ENCODE measurements at places on chromosomes 12 and 14. TPM values are rescaled to one million over a fixed set of nuclear protein-coding genes. Genes with fewer than 3 reads are reported as not detected.

GRCh38 chr14:23601424-23601823 lies 22.8 kb upstream of the JPH4 start:
- DNase-seq: no peak

GRCh38 chr12:50241178-50241577 lies 42.1 kb downstream of the LIMA1 start:
- DNase-seq: no peak

DNA sequence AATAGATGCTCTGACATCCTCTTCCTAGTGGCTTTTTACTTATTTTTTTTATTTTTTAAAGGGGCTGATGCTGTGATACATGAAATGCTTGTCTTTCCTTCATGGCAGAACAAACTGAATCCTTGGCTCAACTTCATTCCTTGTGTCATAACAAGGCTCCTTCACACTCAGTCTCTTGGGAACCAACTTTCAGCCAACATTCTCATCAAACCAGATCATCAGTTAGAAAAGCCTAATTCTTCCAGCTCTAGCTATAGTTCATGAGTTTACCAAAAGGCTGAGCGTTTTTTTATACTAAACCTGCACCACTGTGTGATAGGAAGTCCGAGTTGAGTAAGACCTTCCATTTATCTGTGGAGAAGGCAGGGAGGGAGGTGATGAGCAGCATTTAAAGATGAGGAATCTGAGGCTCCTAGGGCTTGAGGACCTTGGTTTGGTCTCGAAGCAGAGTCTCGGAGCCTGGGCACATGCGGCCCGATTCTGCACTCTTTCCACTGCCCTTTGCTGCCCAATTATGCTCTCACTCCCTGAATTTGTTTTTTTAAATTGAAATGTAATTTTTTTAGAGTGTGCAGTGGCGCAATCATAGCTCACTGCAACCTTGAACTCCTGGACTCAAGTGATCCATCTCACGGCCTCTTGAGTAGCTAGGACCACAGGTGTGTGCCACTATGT lies 8.2 kb downstream of the GPRC5D start:
- DNase-seq: no peak

GRCh38 chr14:58479975-58480374 lies 52.5 kb downstream of the KIAA0586 start:
- no peak for DNase-seq

DNA sequence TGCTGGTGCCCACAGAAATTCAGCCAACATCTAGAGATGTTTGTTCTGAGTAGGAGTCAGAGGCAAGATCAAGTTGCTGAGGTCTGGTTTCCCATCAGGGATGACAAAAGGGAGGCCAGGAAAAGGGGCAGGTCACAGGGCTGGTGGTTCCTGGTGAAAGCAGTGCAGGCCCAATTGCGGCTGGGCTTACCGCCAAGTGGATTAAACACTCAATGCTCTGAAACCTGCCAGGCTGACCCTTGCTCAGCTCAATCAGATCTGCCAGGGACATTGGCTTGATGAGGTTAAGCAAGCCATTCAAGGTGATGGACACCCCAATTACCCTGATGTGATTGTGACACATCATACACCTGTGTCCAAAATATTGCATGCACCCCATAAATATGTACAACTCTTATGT lies 5.5 kb upstream of the OAS1 start:
- no peak for DNase-seq

DNA sequence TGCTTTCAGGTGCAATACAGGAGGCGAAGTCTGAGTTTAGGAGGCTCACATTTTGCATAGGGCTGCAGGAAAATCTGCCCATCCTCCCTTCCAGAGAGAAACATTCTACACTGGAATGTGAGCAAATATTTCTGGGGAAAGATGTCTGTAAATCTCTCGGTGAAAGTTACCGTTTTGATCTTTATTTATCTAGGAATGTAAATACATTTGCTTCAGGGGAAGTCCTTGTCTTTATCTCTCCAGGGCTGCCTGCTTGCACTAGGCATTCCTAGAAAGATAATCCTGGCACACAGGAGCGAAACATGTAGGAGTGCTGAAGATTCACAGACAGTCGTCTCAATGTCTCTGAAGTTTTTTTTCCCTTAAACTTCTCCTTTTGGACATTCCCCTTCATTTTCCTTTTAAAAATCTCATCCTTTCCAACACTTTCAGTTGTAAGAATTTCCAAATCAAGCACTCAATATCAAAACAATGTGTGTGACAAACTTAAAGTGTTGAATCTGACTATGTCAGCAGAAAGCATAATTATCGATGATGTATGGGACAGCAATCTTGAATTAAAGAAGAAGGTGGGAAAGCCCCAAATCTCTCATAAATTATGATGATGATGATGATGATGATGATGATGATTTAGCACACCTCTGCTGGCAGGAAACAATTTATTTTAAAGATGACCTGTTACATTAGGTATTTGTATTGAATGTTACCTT lies 113.4 kb upstream of the RESF1 start:
- DNase-seq: no peak

- no peak for DNase-seq
These were observed 596.9 kb downstream of the TRHDE start for GRCh38 chr12:72869024-72869423.

- no peak for DNase-seq
These were observed 5.4 kb upstream of the CCDC177 start for GRCh38 chr14:69580009-69580577.

DNA sequence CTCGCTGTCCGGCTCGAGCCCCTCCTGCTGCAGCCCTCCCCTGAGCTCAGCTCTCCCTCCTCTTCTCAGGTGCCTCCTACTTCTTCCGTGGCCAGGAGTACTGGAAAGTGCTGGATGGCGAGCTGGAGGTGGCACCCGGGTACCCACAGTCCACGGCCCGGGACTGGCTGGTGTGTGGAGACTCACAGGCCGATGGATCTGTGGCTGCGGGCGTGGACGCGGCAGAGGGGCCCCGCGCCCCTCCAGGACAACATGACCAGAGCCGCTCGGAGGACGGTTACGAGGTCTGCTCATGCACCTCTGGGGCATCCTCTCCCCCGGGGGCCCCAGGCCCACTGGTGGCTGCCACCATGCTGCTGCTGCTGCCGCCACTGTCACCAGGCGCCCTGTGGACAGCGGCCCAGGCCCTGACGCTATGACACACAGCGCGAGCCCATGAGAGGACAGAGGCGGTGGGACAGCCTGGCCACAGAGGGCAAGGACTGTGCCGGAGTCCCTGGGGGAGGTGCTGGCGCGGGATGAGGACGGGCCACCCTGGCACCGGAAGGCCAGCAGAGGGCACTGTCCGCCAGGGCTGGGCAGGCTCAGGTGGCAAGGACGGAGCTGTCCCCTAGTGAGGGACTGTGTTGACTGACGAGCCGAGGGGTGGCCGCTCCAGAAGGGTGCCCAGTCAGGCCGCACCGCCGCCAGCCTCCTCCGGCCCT lies 22.8 kb downstream of the MMP17 start:
- no peak for DNase-seq

DNA sequence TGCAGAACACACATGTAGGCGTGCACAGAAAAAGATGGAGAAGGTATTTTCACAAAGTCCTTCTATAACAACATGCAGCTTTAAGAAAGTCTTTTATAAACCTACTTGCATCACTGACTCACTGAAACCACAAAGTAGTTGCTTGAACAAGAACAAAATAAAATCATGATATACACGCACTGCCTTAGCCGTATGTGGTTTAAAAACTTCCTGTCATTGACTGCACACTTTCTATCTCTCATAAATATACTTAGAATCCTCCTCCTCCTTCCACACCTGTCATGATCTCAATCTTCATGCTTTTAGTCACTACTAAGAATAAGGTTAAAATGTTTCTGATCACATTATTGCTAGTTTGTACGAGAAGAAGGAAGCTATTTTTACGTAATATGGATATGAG lies 31.8 kb upstream of the RAD51AP1 start:
- DNase-seq: no peak

DNA sequence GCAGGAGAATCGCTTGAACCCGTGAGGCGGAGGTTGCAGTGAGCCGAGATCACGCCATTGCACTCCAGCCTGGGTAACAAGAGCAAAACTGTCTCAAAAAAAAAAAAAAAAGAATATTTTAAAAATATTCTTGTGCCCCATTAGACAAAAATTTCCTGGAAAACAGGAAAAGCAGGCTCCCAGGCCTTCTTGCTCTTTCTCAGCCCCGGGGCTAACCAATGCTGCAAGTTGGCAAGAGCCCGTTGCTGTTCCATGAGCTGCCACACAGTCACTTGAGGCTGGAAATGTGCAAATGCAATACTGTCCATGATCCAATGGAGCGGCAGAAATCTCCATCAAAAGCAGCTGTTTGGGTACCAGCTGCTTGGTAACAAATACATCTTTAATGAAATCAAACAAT lies 994.7 kb downstream of the VRK1 start:
- no peak for DNase-seq

DNA sequence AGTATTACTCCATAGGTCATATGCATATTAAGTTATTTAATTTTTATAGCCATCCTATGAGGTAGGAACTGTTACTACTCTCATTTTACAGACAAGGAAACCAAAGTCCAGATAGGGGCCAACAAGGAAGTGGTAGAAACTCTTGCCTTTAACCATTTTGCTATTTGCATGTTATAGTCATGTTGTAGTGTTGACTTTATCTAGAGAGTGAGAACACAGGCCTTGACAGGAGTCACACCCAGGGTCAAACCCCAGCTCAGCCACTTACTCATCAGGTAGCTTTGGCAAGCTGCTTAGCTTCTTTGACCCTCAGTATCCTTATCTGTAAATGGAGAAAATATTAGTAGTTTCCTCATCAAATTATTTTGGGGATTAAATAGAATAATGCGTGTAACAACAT lies 156.2 kb downstream of the CAND1 start:
- DNase-seq: no peak

DNA sequence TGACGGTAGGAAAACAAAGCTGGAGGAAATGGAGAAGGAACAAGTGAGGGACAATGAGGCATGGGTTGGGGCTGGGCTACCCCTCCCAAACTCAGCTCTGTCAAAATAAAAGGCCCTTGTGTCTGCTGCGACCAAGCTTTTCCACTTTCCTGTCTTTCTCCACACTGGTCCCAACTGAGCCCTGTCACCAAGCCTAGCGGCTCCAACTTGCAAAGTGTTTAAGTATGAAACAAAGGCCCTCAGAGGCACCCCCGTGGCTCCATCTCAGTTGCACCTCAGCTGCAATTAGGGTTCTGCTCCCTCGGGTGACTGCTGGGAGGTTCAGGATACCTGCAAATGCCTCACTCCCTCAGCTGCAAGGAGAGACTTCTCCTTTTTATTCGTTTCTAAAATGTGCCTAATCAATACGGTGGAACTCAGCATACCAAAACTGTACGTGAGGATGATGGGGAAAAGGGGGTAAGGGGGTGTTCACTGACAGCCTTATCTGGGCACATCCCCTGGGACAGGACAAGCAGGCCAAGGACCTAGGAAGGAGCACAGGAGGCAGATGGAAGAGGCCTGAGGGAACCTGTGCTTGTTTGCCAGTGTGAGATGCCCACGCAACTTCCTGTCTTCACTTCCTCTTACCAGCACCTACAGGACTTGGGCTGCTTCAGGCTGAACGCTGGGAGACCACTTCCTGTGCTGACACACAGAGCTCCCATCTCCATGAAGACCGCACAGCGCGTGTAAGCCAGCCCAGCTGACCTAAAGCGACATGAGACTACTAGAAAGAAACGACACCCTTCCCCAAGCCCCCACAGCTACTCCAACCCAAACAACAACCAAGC lies 8.9 kb downstream of the VAMP1 start:
- DNase-seq: no peak

DNA sequence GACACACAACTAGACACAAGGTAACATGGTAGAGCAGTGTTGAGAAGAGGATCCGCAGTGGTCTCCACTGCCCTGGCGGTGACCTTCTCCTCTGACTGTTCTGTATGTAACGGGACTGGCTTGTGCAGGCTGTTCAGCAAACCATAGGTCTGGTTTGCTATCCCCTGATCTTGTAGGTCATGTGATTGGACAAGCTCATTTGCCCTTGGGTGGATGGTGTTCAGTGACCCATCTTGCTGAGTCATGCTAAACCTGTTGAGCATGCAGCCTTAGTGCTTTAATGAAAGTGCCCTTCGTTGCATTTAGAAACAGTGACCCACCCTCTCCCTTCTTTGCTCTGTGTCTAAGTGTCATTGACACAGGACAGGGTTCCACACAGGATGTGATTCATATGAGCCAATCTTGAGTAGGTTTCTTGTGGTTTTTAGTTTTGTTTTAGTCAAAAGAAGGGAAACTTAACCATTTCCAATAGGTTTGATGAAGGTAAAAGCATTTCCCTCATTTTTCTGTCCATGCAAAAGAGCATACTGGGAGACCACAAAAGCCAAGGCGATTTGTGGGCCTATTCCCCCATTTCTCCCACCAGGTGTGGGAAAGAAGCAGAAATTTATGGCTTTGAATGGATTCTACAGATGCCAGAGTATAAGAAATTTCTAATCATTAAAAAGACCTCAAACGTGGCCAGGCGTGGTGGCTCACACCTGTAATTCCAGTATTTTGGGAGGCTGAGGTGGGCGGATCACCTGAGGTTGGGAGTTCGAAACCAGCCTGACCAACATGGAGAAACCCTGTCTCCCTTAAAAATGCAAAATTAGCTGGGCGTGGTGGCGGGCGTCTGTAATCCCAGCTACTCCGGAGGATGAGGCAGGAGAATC lies 32.6 kb upstream of the HIF1A start:
- no peak for DNase-seq

DNA sequence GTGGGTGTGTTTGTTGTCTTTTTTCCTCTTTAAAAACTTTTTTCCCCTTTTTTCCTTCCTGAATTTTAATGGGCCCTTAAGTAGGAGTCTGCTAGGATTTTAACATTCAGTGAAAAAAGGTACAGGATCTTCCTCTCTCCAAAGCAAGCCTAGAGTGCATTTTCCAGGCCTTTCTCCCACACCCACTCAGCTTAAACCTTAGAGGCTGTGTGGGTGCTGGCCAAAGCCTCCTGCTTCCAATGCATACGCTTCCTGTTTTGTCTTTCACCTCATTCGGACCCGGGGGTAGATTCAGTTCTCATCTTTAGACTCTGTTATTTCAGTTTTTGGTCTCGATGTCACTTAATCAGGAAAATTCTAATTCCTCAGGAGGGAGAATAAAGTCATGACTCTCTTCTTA lies 51.2 kb downstream of the TMEM30B start:
- no peak for DNase-seq

DNA sequence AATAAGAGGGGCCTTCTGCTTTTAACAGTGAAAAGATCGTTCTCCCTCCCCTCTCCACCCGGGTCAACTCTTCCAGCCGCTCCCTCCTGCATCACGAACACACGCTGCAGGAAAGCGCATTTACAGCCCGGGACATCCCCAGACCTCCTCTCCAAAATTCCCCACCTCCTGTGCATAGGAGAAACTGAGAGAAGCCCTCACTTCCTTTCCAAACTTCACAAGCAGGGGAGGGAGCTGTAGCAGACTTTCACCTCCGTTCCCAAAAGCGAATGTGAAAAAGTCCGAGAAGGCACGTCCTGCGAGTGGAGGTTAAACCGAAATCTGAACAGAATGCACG lies 513 bp downstream of the BCAT1 start:
- DNase-seq: no peak

The RASAL1 gene
- 6.3 TPM for polyA plus RNA-seq

The MYF6 gene
- polyA plus RNA-seq: 0.15 TPM

The FSCB gene
- polyA plus RNA-seq: not detected

The AQP2 gene
- polyA plus RNA-seq: 50.4 TPM

The SIX1 gene
- 10.9 TPM for polyA plus RNA-seq

Measured in left kidney (tissue), 8 donors.